ENCODE measurements at places on chromosomes 13 and 19.

- no peak for DNase-seq
Measured at GRCh38 chr19:9834307-9834725, 802 bp upstream of the PIN1 start.

- DNase-seq = no peak
Measured at GRCh38 chr13:33145667-33146066, 129.4 kb downstream of the KL start.

DNA sequence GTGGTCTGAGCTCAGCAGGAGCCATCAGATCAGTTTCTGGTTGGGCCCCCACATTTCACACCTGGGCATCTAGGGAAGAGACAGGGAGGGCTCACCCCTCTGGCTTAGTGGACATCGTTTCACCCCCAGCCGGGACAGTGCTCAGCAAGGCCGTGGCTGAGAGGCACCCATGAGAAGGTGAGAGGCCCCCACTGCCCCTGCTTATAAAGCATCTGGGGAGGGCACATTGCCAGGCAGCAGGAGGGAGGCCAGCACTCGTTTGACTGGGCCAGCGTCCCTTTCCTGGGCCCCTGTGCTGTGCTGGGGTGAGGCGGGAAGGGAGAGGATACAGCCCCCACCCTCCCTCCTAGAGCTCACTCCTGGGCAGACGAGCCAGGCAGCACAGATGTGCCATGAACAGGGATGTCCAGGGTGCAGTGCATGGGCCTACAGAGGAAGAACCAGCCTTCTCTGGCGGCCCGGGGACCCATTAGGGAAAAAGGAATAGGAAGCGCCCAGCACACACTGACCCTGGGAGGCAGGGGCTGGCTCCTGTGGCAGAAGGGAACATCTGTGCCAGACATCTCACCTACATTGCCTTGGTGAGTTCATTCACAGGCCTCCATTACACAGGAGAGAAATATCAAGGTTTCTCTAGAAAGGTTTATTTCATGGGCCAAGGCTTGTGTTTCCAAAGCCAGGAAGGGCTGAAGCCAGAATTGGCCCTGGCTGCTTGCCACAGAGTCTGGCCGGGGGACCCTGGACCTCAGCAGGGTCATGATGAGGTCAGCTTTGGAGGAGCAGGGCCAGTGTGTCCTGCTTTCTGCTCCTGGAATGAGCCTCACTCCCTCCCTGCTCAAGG lies 7.7 kb downstream of the AP1M1 start:
- DNase-seq = no peak

DNA sequence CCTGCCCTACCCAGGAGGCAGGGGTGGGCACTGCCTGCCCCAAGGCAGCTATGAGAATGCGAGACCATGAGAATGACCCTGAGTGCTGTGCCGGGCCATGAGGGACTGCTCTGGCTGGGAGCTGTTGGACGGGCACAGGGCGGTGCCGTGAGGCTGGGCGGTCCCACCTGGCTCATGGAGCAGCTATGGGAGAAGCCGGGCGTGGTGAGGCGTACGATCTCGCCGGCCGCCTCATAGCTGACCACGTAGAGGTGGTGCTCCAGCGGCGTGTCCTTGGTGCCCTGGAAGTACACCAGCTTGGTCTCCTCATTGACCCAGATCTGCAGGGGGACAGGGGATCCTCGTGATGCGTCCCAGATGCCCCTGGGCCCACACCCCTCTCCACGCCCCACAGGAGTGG lies 19.3 kb upstream of the MYDGF start:
- DNase-seq = no peak

GRCh38 chr13:43608400-43609137 lies 178.2 kb downstream of the ENOX1 start:
- DNase-seq = no peak

GRCh38 chr13:108225440-108225839 lies 7.2 kb downstream of the ABHD13 start:
- DNase-seq = peak; percentile 31

GRCh38 chr19:13573056-13573667 lies 66.9 kb upstream of the CACNA1A start:
- no peak for DNase-seq

GRCh38 chr13:74024856-74025255 lies 109.3 kb downstream of the KLF12 start:
- no peak for DNase-seq

DNA sequence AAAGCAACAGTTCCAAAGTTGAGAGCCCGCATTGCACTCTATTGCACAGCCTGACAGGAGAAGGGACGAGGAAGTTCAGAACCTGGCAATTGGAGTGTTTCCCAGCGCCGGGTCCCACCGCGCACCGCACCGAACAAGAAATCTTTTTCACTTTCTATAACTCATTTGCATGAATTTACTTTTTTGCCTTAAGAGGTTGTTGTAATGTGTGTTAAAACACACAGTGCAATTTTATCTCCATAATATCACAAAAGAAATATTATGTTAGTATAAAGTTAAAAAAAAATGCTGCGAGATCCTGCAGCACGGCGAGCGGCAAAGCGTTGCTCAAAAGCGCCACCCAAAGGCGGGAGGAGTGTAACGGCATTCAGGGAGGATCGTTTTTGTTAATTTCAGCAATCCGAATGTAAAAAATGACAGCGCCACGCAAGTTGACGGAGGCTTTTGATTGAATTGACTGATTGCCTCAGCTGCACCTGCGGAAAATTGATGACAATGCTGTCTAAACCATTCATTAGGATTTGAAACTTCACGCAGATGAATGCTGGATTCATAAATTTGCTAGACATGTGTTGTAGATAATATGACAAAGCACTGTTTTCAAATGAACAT lies 303.6 kb upstream of the ZNF507 start:
- DNase-seq = no peak

DNA sequence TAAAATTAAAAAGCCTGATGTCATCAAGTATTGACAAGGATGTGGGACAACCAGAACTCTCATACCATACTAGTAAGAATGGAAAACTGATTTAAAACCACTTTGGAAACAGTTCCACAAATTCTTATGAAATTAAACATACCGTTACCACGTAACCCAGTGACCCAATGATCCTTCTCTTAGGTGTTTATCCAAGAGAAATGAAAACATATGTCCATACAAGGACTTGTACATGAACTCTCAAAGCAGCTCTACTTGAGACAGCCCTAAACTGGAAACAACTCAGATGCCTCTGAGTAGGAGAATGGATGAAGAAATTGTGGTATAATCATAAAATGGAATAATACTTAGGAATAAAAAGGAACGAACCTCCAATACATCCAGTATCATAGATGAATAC lies 27.6 kb downstream of the SLC6A16 start:
- DNase-seq = no peak

DNA sequence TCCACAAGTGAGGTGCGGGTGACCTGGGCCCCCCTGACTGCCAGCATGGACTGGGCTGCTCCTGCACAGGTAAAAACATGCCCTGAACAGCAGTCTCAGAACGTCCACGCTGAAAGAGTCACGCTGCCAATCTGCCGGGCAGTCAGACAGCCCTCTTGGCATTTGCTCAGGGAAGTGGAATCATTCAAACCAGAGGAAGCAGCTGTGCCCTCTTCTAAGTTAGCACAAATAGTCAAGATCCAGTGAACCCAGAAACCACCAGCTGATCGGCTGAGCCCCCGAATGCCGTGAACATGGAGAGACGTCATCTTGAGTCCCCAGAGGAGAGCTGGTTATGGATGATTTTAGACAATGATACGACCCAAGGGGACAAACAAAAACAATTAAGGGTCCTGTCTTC lies 34.4 kb downstream of the KLF2 start:
- no peak for DNase-seq

DNA sequence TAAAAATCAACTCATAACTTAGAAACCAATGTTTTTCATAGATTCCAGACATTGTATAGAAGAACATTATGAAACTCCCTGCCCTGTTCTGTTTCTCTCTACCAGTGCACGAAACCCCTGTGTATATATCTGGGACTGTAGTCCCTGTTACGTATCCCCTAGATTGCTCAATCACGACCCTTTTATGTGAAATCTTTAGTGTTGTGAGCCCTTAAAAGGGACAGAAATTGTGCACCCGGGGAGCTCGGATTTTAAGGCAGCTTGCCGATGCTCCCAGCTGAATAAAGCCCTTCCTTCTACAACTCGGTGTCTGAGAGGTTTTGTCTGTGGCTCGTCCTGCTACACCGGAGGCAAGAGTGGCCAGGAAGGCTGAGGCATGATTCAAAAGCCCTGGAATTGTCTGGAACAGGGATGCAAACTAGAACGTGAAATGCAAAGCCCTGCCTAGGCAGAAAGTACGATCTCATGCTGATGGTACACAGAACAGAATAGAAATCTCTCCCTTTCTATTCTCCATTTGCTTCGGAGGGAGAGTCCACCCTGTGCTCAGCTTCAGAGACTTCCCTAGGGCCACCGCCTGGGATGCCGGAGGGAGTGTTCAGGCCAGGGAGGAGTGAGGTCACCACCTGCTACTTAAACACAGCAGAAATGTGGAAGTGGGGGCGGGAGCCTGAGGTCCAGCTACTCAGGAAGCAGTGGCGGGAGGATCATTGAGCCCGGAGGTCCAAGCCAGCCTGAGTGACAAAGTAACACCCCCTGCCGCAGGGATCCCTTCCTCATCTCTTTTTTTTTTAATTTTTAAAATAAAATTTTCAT lies 758 bp upstream of the ZNF888 start:
- DNase-seq = no peak

- no peak for DNase-seq
Measured at GRCh38 chr13:91017031-91017668, 330.3 kb upstream of the MIR17HG start.

DNA sequence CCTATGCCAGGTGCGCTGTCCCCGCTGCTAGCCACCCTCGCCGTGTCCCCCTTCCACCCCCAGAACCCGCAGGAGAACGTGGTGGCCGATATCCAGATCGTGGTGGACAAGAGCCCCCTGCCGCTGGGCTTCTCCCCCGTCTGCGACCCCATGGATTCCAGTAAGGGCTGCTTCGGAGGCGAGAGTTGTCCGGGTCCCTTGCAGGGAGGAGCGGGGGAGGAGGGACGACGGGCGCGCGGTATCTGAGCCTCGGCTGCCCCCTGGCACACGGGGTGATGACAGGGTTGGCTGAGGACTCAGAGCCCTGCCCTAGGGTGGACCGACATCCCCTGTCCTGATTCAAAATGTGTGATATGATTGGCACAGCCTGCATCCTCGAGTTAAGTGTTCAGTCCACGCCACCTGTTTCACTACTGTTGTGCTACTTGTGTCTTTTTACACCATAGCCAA lies 653 bp downstream of the MVB12A start:
- DNase-seq = no peak

DNA sequence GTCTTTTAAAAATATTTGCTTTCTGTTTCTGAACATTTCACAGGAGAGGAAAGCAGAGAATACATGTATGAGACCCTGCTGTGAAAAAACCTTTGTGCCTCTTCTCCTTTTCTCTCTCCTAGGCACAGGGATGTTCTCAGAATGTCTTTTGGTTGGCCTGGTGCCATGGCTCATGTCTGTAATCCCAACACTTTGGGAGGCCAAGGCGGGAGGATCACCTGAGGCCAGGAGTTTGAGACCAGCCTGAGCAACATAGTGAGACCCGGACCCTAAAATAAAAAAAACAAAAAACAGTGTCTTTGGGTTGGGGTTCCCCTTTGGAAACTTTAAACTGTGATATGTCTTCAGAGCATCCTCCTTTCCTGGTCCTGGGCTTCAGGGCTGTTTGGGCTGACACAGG lies 1.5 kb downstream of the ZNF627 start:
- no peak for DNase-seq

DNA sequence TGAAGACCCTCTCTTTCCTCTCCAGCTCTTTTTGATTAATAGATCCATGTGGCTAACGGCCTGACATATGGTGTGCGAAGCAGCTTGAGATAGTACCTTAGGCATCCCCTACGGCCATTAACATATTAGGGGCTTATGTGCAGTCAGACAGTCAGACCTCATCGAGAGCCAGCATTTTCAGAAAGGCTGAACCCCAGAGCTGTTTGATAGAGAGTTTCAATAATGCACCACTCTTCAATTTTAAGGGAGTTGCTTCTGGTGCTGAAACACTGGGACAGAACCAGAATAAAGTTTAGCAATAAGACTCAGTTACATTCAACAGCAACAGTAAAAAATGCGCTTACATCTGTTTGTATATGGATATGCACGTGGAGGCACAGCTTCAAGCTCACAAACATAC lies 10.8 kb downstream of the POU4F1 start:
- DNase-seq = no peak

DNA sequence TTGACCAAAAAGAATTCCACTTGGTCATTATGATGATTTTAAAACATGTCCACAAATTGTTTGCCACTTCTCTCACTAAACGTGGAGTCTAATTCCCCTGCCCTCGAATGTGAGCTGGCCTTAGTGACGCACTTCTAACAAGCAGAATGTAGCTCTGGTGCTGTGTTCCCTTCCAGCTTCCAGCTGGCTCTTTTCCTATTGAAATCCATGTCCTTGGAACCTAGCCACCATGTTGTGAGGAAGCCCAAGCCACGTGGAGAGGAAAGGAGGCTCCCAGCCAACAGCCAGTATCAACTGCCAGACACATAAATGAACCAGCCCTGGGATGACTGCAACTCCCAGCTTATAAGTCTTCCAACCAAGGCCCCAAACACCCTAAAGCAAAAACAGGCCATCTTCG lies 23.6 kb upstream of the CEBPA start:
- no peak for DNase-seq

DNA sequence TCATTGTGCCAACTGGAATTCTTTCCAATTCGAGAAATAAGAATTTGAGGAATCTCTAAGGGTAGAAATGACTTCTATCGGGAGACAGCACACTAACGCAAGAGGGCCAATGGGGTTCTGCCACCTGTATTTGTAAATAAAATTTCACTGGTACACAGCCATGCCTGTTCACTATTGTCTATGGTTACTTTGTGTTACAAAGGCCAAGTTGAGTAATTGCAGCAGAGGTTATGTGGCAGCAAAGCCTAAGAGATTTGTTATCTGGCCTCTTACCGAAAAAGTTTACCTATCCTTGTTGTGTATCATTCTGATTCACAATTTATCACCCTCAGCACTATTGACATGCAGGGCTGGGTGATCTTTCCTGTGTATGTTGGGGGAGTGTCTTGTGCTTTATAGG lies 278.0 kb downstream of the KLF5 start:
- no peak for DNase-seq

DNA sequence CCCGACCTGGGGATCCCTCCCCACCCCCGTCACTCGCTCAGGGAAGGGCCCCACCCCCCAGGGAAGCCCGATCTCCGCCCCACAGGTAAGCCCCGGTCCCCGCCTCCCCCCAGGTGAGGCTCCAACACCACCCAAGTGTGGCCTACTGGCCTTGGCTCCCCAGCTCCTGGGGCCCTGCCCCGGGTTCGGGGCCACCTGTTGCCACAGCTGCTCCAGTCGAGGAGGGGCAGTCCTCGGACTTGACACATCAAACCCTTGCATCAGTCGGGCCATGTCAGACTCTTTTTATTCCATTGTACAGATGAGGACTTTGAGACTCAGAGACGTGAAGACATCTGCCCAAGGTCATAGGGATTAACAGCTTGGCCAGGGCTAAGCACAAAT lies 512 bp downstream of the CC2D1A start:
- DNase-seq = no peak

DNA sequence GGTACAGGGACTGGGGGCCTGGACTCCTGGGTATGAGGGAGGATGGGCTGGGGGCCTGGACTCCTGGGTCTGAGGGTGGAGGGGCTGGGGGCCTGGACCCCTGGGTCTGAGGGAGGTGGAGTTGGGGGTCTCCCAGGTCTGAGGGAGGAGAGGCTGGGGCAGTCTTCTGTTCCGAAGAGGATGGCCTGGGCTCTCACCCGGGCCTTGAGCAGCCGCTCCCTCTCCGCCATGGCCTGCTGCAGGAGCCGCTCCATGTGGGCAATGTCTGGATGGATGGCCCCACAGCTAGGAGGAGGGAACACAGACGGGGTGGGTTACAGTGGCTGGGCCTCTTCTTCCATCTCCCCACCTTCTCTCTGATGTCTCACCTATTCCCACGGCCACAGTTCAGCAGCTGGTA lies 18.1 kb downstream of the PHLDB3 start:
- no peak for DNase-seq

- DNase-seq = no peak
Measured at GRCh38 chr19:4991996-4992698, 23.2 kb downstream of the KDM4B start.

All from central memory CD4-positive, alpha-beta T cell (primary cell).